ENCODE measurements at places on chromosomes 7 and 10.

- DNase-seq, result no peak
Observed at GRCh38 chr10:66680886-66681285, 244.9 kb upstream of the LRRTM3 start.

DNA sequence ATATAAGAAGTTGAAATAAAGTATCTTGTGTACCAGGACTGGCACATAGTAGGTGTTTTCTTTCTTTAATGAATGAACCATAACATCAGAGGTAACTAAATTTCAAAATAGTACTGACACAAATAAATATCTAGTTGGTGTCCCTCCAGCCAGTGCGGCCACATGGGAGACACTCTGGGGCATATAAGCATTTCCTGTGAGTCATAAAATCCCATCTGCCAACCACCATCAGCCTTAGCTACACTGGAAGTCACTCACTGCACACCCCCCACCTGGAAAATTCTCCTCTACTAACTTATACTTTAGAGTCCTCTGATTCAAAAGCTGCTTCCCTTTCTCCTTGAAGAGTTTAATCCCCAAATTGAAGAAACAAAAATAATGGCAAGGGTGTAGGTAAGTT, 32.5 kb downstream of the DYDC1 start:
- no peak for DNase-seq

GRCh38 chr7:123771256-123771655, 22.5 kb upstream of the WASL start:
- DNase-seq, result no peak

- DNase-seq, result no peak
Observed at GRCh38 chr10:11429439-11430052, 181.9 kb downstream of the USP6NL start.

GRCh38 chr10:47264797-47265281, 35.2 kb upstream of the GDF10 start:
- DNase-seq, result no peak

DNA sequence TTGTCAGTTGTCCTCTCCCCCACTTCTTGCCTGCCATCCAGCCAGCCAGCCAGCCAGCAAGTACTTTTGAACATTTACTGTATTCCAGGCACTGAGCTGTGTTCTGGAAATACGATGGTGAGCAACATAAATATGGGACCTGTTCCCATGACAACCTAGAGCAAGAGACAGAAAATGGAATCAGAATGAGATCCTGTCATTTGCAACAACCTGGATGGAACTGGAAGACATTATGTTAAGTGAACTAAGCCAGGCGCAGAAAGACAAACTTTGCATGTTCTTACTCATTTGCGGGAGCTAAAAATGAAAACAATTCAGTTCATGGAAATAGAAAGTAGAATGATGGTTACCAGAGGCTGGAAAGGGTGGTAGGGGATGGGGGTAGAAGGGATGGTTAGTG, 140.7 kb downstream of the ICA1 start:
- no peak for DNase-seq

DNA sequence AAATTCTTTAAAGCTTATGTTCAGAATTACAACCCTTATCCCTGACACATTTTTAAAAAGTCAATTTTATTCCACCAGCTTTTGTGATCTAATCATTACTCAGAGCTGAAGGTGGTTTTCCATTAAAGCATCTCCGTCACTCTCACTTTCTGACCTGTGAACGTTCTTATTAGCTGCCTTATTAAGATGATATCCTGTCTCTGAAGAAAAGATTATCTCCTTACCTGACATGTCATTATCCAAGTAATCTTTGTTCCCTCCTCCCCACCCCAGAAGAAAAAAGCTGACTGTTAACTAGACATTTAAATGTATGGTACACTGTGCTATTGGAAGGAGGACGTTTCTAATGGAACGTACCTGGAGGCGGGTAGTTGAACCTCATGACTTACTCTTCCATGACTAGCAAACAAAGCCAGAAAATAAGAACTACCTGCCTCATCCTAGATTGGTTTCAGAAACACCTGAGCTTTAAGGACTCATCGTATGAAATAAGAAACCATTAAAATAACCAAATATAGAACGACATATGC, 708.7 kb downstream of the PARD3 start:
- DNase-seq, result no peak

DNA sequence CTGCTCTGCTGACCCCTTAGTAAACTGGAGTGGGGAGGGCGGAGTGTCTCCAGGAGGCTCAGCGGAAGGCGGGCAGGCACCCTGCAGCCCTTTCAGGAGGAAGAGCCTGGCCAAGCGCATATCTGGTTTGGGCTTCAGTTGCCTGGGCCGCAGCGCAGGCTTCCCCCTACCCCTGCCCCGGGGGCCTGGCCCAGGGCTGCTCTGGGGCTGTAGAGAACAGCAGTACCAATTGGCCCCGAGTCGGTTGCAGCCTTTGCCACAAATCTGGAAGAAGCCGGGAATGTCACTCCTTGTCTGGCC, 28.1 kb upstream of the JAKMIP3 start:
- peak; percentile 7 for DNase-seq

- DNase-seq, result peak; percentile 42
Observed at GRCh38 chr10:49518982-49519578, 19.8 kb downstream of the ERCC6 start.

GRCh38 chr7:100888988-100889750, at the start of gene UFSP1:
Gene UFSP1 (minus strand): TSS chr7:100889715. CDS start chr7:100889271, 444 bp downstream.
- no peak for DNase-seq
